ENCODE measurements at places on chromosomes 7 and 10.

DNA sequence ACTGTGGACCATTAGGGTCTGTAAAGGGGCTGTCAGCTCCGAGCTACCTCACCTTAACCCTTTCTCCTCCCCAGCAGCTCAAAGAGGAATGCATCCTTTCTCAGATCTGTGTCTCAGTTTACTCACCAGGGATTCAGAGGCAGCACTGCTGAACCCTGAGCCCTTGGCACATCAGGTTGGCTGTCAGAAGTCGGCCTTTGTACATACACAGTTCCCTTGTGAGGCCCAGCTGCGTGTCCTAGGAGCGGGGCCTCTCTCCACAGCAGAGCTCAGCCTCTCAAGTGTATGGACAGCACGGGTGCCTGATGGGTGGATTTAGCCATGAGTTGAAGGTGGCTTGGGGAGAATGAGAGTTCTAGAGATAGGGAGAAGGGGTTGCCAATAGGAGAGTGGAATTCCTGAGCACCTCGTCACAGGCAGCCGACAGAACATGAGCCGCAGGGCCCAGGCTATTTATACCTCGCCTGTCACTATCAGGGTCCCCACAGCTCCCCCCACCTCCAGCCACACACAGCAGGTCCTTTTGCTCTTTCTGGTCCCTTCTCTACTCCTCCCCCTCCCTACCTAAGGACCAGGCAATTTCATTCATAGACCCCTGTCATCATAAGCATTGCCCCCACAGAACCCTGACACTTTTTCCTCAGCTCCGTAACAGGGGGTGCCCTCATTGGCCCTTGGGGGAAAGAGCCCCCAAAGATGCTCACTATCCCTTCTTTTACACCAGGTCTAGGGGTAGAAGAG, 2.1 kb upstream of the FLNC start:
- no peak for DNase-seq

DNA sequence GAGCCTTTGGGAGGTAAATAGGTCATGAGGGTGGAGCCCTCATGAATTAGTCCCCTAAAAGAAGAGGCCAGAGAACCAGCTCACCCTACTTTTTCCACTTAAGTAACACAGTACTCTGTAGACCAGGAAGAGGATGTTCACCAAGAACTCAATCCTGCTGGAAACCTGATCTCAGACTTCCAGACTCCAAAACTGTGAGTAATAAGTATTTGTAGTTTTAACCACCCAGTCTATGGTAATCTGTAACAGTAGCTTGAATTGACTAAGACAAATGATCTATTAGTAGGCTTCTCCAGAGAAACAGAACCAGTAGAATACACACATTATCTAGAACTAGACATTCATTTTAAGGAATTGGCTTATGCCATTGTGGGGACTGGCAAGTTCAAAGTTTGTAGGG, 51.5 kb downstream of the ANKMY2 start:
- no peak for DNase-seq

DNA sequence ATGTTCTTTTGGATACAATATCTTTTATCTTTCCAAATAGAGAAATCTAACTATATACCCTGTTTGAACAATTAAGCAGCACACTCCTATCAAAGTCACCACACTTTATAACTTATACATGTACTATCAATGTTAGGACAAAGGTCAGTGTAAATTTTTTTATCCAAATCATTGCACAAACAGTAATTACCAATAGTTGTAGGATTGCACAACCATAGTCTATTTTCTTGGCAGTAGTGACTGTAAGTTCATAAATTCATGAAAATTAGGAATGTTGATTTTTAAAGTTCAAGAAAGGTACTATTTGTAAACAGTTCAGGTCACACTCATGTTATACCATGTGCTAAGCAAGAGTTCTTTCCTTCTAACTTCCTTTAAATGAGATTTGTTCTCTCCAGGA, 9.3 kb downstream of the WNT2 start:
- no peak for DNase-seq

- no peak for DNase-seq
Measured at GRCh38 chr7:107768263-107768662, 24.3 kb downstream of the CBLL1 start.

- no peak for DNase-seq
Measured at GRCh38 chr7:114422507-114423501, 8.2 kb downstream of the FOXP2 start.
